ENCODE measurements at places on chromosomes 1 and 21.

- DNase-seq = peak; percentile 73
Measured at GRCh38 chr1:224170748-224171478, 12.1 kb upstream of the DEGS1 start.

GRCh38 chr21:35359076-35359475 is 310.0 kb upstream of the RUNX1 start:
- no peak for DNase-seq

DNA sequence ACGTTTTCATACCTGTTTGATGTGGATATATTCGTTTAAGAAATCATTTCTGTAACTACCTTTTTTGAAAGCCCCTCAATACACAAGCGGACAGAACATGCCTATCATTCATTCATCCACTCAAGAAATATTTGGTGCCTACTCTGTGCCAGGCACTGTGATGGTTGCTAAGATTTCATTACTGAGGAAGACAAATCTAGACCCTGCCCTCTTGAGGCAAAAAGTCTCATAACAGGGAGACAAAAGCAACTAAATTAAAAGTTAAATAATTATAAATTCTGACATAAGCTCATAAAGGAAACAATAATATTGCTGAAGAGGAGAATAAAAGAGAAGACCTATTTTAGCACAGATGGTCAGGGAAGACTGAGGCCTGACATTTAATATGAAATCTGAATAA is 203.5 kb upstream of the ZNHIT6 start:
- peak; percentile 19 for DNase-seq

DNA sequence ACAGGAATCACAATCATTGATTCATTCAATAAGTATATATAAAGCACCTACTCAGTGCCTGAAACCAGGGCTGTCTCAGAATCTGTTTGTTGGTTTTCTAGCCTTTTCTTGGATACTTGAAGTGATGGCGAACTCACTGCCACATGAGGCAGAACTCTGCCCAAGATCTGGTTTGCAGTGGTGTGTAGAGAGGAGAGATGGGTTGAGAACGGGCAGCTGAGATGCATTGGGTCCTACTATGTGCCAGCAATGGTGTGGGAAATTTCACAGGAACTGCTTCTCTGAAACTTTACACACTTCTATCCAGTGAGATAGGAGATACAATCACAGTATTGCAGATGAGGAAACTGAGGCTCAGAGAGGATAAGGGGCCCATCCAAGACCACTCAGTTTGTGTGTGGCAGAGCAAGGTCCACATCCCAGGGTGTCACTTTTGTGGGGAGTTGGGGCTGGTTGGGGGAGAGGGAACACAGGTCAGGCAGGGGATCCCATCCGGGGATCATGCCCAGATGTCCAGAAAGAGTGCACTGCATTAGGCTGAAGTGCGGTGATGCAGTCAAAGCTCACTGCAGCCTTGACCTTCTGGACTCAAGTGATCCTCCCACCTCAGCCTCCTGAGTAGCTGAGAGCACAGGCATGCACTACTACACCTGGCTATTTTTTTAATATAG is 83.7 kb upstream of the IFFO2 start:
- DNase-seq = no peak

GRCh38 chr1:39322431-39322830 is 117.9 kb downstream of the MACF1 start:
- DNase-seq = no peak

DNA sequence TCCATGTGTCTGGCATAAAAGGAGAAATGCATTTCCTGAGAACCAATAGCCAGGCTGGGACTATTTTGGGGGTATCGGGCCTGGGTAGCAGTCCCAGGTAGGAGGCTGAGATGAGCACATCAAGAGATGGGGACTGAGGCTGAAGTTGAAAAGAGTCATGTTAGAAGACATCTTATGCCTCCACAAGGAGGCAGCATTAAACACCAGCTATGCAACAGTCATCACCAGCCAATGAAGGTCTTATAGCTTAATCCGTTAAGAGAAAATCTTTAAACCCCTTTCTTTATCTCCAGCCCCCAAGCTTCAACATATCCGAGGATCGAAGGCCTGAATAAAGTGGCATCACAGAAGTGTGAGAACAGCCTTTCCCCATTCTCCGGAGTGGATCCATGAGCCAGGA is 640.7 kb upstream of the PTBP2 start:
- DNase-seq = peak; percentile 3

- DNase-seq = peak; percentile 85
Measured at GRCh38 chr1:32886004-32886827, at the start of gene HPCA. Gene HPCA, plus strand, starts transcription at chr1:32886491. Its CDS starts 2,408 bp downstream, at chr1:32888899.

- no peak for DNase-seq
Measured at GRCh38 chr1:93818570-93818959, 60.4 kb downstream of the DNTTIP2 start.

DNA sequence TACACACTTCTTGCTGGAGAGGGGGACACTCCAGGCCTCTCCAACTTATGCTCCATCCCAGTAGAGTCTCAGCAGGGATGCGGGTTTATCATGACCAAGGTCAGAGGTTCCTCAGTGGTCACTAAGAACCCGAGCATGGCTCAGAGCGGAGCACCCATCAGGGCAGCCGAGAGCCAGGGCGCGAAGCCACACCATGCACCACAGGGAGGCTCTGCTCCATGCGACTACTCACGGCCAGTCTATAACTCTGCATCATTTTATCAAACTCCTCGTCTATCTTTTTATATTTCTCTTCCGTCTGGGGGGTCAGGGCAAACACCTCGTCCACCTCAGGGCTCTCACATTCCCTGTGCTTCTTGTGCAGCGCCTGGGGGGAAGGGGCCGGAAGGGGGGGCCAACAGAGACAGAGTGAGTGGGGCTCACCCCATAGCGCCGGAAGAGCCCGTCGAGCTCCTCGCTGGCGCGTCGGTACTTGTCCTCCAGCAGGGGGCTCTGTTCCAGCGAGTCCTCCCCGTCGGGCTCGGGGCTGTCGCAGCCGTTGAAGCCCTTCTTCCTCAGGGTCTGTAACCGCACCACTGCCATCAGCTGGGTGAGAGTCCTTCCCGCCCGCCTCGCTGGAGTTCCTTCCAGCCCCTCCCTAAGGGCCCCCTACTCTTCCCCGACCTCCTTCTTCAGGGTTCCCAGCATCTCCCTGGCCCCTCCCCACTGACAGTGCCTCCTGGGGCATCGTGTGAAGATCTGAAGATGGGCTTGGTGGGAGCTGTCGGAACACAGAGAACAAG is 20.0 kb downstream of the MEF2D start:
- DNase-seq = peak; percentile 89

DNA sequence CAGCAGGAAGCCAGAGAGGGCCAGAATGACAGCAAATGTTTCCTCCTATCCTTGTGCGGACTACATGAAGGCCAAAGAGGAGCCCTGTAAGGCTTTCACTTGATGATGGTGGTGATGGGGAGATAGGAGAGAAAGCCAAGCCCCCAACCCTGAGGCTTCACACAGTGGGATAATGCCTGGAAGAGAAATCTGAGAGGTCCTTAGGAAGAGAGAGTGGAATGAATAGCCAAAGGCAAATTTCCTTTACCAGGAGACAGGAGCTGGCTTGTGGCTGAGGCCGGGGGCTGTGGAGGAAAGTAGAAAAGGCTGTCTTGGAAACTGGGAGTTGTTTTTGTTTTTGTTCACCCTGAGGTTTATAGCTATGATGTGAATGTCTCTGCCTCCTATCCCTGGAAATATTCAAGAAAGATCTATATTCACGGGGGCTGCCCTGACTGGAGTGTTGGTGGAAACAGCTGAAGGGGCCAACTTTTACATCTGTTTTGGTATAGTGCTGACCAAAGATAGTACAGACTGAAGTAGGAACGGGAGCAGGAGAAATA is 13.0 kb upstream of the RNF19B start:
- no peak for DNase-seq

DNA sequence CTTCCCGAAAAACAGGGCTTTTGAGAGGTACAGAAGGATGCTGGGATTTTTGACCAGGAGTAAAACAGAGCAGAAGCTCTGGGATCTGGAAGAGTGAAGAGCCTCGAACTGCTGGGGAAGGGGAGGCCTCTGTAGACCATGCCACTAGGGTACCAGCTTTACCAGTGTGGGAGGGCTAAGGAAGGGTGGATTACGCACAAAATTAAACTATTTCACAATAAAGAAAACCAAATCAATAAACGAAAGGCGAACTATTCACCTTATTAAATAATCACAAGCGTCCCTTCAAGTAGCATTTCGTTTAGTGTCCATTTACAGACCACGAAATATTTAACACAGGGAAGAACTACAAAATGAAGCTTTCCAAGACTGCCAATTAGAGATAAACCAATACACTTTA is 723 bp downstream of the CZIB start:
- no peak for DNase-seq

DNA sequence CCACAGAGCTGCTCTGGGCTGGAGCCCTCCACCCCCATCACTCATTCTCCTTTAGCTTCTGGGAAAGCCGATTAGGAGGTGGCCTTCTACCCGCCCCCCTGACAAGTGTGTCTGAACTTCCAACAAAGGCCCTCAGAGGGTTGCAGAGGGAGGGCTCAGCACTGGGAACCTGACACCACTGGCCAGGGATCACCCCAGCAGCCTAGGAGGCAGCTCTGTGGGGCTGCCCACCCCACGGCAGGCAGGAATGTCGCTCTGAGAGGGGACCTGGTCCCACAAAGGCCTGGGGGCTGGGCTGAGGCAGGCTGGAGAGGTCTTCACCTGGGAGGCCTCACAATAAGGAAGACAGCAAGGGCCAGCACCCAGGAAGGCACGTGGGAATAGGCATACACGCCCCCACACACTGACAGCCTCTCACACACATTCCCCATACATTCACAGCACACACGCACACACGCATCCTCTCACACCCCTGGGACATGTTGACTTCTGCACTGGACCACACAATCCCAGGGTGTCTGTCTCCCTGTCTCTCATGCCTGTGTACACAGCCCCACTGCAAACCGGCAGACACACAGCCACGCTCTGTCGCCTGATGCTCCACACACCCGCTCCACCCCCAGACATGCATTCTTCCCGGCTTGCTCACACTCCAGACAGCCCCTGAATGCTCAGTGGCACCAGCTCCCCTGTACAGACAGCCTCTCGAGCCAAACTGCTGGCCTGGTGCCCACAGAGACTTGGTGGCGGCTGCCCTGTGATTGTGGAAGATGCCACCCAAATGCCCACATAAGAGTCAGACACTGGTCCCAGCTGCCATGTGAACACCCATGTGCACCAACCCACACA is 30.7 kb downstream of the DMBX1 start:
- no peak for DNase-seq

DNA sequence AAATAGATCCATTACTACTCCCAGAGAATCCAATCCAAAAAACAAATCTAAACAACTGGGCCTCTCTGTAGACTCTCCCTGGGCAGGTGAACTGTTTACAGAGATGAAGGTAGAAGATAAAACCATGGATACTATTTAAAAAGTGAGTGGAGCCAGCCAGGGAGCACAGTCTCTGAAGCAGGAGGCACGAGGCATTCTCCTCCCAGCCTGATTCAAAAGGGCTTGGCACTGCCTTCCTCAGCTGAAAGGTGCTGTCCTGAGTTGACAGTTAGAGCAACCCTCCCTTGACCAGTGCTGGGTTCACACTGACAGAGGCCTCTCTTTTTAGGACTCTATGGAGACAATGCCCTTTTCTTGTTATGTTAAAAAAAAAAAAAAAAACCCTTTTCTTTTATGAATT is 36.8 kb downstream of the HENMT1 start:
- DNase-seq = no peak

DNA sequence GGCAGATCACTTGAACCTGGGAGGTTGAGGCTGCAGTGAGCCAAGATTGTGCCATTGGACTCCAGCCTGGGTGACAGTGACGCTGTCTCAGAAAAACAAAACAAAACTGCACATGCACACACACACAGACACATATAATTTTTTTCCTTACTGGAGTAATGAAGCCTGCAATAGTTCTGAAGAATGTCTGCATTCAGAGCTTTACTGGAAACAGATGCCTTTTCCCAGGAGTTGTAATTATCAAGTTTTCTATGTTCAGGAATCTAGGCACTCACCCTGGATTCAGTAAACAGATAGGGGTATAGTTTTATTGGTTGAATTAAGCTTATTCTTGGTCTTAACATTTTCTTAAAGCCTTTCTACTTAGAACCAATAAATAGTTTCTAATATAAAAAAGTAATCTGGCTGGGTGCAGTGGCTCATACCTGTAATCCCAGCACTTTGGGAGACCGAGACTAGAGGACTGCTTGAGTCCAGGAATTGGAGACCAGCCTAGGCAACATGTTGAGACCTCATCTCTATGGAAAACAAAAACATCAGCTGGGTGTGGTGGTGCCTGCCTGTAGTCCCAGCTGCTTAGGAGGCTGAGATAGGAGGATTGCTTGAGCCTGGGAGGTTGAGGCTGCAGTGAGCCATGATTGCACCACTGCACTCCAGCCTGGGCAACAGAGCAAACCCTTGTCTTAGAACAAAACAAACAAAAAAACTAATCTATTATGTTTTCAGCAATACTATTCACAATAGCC is 15.8 kb downstream of the SPEN start:
- DNase-seq = no peak

- no peak for DNase-seq
Measured at GRCh38 chr1:93120614-93121013, 41.5 kb downstream of the MTF2 start.

DNA sequence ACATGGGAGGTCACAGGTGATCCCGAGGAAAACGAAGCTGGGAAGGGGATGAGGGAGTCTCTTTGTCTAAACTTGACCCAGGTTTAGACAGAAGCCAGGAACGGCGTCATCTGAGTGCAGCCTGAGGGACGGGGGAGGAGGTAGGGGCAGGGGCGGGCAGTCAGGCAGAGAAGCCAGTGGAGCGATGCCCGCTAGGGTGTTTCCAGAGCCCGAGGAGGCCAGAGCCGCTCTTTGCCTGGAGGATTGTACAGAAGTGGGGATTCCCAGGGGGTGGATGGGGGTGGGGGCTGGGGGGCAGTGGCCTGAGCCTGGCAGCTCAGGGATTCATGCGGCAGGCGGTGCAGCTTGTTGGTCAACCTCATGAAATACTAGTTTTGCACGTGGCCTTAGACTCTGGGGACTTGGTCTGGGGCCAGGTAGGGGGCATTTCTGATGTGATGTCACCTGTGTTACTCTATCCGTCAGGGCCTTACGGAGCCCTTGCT is 58.4 kb downstream of the VPS26C start:
- no peak for DNase-seq

DNA sequence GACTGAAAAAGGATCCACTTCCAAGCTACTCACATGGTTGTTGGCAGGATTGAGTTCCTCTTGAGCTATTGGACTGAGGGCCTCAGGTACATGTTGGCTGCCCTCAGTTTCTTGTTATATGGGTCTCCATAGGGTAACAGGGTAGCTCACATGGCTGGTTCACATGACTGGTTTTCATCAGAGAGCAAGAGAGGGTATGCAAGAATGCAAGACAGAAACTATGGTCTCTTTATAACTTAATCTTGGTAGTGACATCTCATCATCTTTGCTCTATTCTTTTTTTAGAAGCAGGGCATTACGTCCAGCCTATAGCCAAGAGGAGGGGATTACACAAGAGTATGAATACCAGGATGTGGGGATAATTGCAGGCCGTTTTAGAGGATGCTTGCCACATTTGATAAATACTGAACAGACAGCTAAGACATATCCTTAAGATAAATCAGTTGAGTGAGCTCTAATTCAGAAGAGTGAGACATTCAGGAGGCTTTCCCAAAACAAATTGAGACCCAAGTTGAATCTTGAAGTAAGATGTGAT is 100.2 kb downstream of the HMCN1 start:
- DNase-seq = no peak

GRCh38 chr1:224486801-224487583 is 52.4 kb upstream of the WDR26 start:
- DNase-seq = no peak

Data from hematopoietic multipotent progenitor cell treated with erythropoietin and hydrocortisone succinate and interleukin-3 and kit ligand, for 4 days (in vitro differentiated cells).